ENCODE measurements at places on chromosomes 13 and 19.

DNA sequence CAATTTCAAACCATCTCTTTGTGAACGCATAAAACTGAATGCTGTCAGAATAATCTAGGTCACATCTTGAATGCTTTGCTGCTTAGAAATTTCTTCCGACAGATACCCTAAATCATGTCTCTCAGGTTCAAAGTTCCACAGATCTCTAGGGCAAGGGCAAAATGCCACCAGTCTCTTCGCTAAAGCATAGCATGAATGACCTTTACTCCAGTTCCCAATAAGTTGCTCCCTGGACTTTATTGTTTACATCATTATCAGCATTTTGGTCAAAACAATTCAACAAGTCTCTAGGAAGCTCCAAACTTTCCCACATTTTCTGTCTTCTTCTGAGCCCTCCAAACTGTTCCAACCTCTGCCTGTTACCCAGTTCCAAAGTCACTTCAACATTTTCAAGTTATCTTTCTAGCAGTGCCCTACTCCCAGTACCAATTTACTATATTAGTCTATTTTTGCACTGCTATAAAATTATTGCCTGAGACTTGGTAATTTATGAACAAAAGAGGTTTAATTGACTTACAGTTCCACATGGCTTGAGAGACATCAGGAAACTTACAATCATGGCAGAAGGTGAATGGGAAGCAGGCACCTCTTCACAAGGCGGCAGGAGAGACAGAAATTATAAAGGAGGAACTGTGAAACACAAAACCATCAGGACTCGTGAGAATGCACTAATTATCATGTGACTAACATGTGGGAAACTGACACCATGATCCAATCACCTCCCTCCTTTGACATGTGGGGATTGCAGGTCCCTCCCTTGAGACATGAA, 77.0 kb downstream of the SPRY2 start:
- DNase-seq = no peak

GRCh38 chr19:42254850-42255765, at the start of gene ERF:
TSS of gene ERF (minus strand) at chr19:42255128. CDS start at chr19:42254999, 129 bp downstream.
- peak; percentile 78 for DNase-seq

- no peak for DNase-seq
These were observed 780.8 kb downstream of the GPC5 start for GRCh38 chr13:92179223-92179622.

DNA sequence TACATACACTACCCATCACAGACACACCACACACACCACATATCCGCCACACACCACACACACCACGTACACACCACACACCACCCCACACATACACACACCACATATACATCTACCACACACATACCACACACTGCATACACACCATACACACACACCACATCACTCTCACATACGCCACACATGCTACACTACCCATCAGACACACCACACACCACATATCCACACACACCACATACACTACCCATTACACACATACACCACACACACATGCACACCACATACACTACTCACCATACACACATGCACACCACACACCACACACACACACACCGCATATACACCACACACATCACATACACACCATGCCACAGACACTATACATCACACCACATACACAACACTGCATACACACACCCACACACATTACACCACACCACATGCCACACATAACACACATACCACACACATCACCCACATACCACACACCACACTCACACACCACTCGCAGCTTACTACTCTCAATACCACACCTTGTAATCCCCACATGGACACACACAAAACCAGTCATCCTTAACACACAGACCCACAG, 9.5 kb downstream of the ERFL start:
- DNase-seq = no peak

- DNase-seq = peak; percentile 97
These were observed at the start of gene ZNF878 for GRCh38 chr19:12052497-12053169. TSS of gene ZNF878 (minus strand) at chr19:12052961. CDS start at chr19:12052801, 160 bp downstream.

DNA sequence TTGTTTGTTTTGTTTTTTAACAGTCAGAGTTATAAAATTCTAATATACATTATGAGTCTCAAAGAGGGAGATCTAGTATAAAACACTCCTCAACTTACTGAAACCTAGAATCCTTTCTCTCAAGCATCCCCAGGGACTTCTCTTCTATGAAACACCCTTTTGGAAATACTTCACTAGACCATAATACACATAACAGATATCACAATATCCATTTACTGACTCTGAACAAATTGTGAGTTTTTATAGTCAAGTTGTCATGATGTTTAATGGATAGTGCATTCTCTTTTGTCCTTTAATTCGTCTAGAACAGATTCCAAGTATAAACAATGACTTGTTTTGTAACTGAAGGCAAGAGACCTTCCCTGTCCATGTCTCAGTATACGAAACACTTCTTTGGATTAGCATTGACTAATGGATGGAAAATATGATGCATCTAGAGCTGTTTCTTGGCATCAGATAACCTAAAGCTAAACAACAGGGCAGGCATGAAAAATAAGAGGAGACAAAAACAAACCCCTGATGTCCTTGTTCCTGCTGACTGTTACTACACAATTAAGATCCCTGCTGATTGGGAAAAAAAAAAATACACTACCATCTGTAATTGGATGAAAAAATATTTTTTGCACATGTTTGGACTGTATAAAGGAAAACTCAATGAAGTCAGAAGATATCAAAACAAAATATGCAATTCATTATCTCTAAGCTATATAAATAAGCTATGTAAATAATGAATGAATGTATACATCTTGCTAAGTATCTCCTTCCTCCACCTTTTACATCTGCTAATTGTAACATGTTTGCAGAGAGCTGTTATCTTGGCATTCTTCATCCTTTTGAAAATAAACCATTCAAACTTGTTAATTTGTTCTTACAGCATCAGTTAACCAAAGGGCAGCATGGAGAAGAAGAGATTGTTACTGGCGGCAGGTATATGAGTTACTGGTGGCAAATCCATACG, 214.2 kb downstream of the LACC1 start:
- DNase-seq = peak; percentile 6

- DNase-seq = peak; percentile 18
These were observed 108.9 kb downstream of the PCCA start for GRCh38 chr13:100197591-100198365.

- peak; percentile 83 for DNase-seq
These were observed 940 bp upstream of the DCUN1D2 start for GRCh38 chr13:113491418-113491883.

- no peak for DNase-seq
These were observed 211.4 kb downstream of the KCNRG start for GRCh38 chr13:50226515-50227155.

DNA sequence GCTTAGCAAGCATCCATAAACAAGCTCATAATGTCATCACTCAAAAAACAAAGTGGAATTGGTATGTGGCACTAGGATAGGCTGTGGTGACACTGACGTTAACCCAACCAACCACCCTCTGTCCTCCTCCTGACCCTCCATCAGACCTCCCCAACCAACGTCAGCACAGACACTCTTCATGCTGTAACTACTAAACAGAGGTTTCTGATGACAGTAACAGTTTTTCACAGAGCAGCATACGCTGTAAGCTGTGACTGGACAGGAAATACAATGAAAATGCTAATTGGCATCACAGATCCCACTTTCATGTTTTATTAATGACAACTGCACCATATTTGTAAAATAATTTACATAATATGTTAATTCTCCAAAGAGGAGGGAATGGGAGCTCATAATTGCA, 238.0 kb downstream of the IRS2 start:
- DNase-seq = no peak

DNA sequence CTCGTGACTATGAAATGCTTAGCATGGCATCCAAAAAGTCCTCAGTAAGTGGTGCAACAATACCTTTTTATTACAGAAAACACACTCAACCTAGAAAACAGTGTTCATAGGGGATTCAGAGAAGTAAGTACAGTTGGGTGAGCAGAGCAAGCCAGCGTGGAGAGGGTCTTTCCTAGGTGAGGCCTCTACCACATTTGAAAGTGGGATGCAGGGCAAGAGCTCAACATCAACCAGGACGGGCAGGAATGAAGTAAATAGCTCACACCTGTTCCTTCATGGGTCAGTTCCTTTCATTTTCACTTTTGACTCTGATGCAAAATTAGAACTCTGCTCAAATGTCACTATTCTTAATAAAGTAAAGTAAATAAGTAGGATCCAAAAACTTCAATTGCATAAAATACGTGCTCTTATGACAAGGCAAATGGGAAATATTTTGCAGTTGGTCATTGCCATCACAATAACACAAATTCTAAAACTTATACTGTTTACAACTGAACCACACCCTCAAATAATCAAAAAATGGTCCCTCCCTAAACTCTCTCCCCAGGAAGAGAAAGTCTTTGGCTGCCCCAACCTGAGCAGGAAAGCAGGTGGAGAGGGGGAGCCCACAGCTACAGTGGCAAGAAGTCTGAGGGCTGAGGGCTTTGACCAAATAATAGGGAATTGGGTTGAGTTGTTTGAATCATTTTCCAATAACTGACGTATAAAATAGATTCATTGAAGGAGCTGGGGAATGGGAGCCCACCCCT, 20.2 kb downstream of the CHAMP1 start:
- DNase-seq = no peak

DNA sequence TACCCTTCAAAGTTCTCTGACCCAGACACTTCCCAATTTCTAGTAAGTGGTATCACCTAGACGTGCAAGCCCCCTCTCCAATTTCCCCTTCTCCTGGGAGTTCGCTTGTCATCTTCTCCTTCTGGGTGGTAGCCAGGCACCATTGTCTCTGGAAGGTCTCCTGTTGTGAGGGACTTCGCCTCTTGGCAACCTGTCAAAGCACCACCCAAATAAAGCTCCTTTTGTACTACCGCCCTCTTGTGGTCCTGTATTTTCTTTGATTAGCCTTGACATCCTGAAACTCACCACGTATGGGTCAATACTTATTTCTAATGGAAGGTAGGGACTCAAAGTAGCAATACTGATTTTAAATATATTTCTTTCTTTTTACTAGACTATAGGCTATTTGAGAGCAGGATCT, 8.2 kb downstream of the GPC5 start:
- DNase-seq = peak; percentile 71

DNA sequence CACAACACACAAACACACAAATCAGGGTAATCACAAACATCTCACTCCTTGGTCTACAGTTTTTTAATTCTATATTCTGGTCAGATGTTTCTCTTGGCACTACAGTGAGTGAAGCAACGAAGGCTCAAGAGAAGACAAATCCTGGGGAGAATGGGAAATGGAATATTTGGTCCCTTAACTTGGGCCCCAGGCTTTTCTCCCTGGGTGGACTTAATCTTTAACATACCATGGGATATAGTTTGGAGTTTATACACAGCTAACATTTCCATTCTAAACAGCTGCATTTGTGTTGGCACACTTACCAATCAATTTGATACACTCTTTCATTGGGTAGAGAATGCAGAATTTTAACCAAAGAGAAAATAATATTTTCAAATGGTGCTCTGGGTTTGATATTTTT, 1132.6 kb upstream of the SLC10A2 start:
- DNase-seq = no peak

- DNase-seq = no peak
These were observed 56.1 kb upstream of the SERPINE3 start for GRCh38 chr13:51283371-51283770.

- no peak for DNase-seq
These were observed 724.6 kb downstream of the SLITRK5 start for GRCh38 chr13:88395804-88396203.

GRCh38 chr13:102922184-102922583, 76.4 kb downstream of the ERCC5 start:
- DNase-seq = no peak

DNA sequence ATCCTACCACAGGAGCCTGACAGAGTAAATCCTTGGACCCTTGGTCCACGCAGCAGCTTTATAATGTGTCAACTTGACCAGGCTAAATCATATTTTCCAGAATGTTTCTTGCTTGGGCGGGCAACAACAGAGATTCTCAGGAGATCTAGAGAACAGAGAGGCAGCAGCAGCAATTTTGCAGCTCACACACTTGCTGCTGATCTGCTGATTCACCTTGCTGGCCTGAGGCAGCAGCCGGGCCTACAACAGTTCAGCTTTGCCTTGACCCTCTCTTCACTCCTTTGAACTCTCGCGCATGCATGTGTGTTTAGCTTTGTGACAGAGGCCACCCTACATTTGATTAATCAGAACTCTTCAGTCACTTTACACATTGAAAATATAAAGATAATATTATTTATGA, 159.3 kb downstream of the UGGT2 start:
- DNase-seq = no peak

- DNase-seq = no peak
These were observed 27.3 kb upstream of the TPP2 start for GRCh38 chr13:102569488-102569887.

DNA sequence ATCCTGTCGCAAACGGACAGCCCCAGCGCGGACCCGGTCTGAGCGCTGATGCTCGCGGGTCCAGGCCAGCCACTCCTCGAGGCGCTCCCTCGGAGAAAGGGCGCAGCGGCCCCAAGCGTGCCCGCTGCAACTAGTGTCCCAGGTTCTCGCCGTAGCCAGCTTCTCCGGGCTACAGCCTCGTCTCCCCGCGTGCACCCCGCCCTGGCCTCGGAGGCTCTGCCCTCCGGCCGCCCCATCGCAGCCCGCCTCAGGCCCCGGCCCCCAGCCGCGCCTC, 487 bp downstream of the FLT1 start:
- DNase-seq = no peak

DNA sequence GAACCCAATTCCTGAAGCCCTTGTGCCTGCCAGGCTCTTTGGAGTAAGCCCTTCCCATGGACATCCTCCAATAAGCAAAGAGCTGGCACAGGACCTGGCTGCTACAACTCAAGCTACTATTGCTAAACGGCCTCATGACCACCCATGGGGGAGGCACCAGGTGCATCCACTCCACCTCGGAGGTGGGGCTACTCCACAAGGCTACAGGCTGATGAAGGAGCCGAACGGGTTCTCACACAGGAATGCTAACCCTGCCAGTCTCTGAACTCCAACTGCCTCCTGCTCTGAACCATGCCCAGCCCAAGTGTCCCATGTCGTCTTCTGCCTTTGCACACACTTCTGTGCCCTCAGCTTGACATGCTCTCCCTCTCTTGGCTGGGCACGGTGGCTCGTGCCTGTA, 10.0 kb downstream of the SYMPK start:
- DNase-seq = no peak

GRCh38 chr13:90443268-90443667, 904.2 kb upstream of the MIR17HG start:
- DNase-seq = no peak

GRCh38 chr13:101915331-101915730, 462.9 kb downstream of the ITGBL1 start:
- DNase-seq = peak; percentile 98

- DNase-seq = no peak
These were observed 284.4 kb upstream of the NBEA start for GRCh38 chr13:34657716-34658115.

DNA sequence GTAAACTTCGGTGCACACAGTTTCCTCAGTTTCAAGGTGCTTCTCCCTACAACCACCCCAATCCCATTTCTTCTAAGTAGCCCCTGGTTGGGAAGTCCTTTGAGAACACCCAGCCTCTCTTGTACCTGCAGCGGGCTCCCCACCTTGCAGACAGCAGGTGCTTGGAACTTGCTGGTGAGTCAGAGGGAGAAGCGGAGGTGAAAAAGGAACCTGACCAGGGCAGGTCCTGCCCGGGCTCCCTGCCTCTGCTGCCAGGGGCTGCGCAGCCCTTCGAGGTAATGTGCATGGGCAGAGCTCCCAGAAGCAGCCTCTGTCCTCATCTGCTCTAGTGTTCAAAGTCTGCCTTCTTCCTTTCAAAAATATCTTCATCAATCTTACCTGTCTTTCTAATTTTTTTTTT, 274.0 kb upstream of the SOX1 start:
- no peak for DNase-seq

- DNase-seq = no peak
These were observed 73.5 kb upstream of the GJB6 start for GRCh38 chr13:20305587-20305986.

GRCh38 chr13:109859898-109860297, 73.5 kb upstream of the IRS2 start:
- no peak for DNase-seq

All from NCI-H1417 (cell line).